ENCODE measurements at places on chromosomes 12 and 14.

GRCh38 chr12:66999141-66999540 is 270.0 kb upstream of the CAND1 start:
- no peak for DNase-seq

DNA sequence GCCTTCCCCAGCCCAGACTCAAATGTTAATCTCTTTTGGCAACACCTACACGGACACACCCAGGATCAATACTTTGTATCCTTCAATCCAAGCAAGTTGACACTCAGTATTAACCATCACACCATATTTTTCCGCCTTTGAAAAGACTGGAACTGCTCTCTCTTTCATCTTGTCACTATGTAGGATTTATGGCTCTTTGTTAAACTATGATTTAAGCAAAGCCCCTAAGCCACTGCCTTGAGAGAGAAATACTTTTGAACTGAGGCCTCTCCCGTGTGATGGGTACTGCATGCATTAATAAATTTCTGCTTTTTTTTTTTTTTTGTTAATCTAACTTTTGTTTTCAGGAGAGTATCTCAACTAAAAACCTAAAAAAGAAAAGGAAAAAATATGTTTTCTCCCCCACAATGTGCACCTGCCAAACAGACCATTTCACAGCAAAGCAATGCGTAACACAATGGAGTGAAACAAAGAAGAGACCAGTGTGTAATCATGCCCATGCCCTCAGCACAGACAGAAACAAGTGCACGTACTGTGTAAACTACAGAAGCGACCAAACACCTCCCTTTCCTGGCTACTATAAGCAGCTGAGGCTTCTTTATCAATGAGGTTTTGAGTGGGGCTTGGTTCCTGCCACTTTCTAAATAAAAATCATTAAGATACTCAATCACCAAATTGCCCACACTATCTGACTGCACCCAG is 28.3 kb upstream of the ETFBKMT start:
- no peak for DNase-seq

DNA sequence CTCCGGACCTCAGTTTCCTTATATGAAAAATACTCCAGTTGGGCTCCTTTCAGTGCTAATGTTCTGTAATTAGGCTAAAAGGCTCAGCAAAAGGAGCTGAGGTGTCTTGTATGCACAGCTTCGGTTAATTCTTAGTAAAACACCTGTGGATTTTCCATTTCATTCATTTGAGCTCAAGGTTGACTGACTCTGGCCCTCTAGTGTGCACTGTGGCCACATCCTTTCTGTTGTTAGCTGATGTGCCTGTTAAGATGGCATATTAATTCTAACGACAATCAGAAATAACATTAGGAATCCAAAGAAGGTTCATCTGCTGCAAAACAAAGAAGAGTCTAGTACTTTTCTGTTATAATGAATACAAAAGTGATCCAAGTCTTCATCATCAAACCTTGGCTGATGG is 45.6 kb downstream of the UNC79 start:
- no peak for DNase-seq

DNA sequence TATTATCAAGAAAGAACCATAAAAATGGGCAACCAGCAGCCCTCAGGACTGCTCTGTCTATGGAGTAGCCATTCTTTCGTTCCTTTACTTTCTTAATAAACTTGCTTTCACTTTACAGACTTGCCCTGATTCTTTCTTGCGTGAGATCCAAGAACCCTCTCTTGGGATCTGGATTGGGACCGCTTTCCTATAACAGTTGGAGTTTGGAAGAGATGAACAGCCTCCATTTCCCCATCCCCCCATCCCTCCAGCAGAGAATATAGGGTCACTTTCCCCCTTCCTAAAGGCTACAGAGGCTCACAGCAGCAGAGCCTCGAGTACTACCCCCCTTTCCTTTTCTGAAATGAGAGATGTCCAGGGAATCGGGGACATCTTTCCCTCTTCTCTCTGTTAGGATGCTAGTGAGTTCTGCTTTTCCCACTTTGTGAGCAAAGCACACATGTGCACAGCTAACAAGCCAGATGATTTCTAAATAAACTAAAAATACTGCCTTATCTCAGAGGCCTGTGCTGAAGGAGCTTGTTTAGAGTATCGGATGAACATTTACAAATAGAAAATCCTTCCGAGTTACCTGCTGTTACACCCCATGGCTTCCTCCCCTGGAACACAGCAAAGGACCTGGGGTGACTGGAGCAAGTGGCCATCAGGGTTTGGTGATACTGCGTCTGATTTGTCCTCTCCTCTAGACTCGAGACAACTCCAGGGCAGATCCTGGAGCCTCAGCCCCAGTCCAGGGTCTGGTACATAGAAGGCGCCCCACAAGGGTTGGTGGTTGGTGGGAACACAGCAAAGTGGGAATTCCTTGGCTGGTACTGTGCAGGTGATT is 144.2 kb downstream of the SLC38A6 start:
- no peak for DNase-seq

DNA sequence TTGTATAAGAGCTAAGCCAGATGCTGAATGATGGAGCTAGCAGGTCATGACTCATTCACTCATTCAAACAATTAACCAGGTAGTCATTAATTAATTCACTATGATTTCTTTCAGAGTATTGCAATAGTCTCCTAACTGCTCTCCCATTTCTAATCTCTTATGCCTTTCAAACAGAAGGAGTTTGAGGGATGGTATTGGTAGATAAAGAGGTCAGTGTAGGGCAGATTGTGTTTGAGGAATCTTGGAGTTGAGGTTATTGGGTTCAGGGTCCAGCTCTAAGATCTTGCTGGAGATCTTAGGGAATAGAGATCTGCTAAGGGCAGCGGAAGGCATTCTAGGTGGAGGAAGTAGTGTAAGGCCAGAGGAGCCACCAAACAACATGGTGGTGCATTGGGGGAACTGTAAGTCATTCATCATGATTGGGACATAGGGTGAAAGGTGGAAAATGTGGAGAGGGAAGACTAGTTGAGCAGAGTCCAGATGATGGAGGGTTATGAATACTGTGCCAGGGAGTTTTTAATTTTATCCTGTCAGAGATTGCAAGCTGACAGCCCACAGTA is 11.7 kb downstream of the DGKA start:
- DNase-seq: no peak

GRCh38 chr12:15555446-15555845 is 233.1 kb downstream of the PTPRO start:
- DNase-seq: peak; percentile 76

DNA sequence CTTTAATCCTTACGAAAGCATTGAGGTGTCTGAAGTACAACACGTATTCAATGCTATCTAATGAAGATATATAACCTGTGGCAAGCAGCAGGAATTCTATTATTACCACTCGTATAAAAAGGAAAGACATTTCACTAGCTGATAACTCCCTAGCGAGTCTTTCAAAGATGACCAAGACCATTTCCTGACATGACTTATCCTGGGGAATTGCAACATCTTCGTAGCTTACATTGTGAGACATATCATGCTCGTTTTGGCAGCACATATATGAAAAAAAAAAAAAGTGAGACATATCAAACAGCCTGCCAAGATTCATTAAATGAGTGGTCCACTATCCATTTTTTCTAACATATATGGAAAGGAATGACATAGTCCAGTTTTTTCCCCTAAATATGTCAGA is 337.0 kb downstream of the FSCB start:
- peak; percentile 19 for DNase-seq

- DNase-seq: peak; percentile 43
These were observed 322.8 kb upstream of the PRICKLE1 start for GRCh38 chr12:42912367-42912766.

DNA sequence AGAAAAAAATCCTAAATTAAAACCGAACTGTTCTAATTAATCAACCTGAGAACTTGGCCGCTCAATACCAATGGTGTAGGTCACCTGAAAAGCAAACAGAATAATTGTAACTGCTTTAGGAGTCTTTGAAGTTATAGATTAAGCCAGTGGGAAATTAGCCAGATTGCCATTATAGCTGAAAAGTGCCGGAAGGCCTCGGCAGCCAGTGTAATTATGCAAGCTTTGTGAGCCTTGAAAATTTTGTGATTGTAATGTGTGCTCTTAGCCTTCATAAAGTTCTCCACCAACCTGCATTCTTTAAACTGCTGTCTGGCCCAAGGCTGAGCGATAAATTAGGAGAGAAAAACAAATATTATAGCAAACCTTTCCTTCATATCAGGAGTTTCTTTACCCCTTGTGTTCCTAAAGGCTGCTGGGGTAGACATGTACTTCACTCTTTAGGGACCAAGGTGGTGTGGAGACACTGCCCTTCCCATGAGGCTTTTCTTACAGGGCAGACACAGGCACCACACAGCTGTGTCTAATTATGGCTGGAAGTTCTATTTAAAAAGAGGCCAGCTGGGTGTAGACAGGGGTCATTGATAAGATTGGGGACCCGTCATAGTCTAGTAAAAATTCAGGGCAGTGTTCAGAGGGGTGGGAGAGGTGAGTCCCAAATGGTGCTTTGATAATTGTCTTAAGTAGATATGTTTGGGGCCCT is 991.2 kb downstream of the FLRT2 start:
- DNase-seq: no peak

- no peak for DNase-seq
These were observed 96.2 kb upstream of the NAP1L1 start for GRCh38 chr12:76180401-76181277.

- DNase-seq: peak; percentile 86
These were observed 192.4 kb upstream of the SLC16A7 start for GRCh38 chr12:59403259-59403932.

- DNase-seq: no peak
These were observed 9.5 kb upstream of the KRT7 start for GRCh38 chr12:52223406-52224039.

- no peak for DNase-seq
These were observed 22.3 kb downstream of the HOXC4 start for GRCh38 chr12:54075974-54076373.

DNA sequence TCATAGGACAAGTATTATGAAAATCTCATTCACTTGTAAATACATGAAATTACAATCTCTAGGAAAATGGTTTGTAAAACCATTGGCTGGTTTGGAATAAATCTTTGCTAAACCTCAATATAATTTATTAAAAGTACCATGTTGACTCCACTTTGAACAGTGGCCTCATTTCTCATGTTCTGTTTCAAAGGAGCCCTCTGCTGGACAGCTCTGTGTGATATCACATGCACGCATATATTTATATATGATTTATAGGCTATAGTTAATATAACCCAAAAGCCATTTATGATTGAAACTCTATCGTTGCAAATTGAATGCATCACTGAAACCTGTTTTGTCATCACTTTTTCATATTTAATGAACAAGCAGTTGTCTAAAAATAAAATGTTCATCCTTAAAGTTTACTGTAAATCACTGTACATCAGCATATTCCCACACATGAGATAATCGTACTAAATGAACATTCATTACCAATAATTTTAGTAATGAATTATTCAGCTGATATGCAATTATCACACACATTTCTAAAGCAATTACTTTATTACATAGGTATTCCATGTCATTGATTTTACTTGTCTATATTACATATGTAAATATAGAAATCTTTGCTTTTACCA is 493.8 kb downstream of the NPAS3 start:
- DNase-seq: peak; percentile 61

- DNase-seq: no peak
These were observed 33.8 kb downstream of the RPAP3 start for GRCh38 chr12:47672068-47672467.

- no peak for DNase-seq
These were observed 41.7 kb upstream of the TSPAN11 start for GRCh38 chr12:30884799-30885198.

- no peak for DNase-seq
These were observed 60.7 kb downstream of the GALNT8 start for GRCh38 chr12:4780641-4781611.

DNA sequence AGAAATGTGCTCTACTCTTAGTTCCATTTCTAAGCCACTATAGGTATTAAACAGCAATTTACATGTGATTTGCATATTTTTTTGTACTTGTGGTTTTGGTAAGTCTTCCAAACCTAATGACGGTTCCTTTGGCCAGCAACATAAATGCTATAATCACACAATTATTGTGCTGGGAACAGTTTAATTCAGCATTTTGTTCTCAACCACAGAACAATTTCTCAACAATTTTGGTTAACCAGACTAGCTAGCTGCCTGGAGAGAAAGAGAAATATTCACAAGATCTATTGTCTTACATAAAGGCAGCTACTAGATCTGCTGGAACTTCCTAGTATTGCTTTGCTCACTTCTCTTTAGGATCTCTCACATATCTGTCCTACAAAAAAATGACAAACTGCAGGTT is 265.3 kb downstream of the SOX5 start:
- DNase-seq: no peak

- no peak for DNase-seq
These were observed 5.0 kb upstream of the FBRSL1 start for GRCh38 chr12:132484891-132485441.

- DNase-seq: no peak
These were observed 401.3 kb downstream of the FUT8 start for GRCh38 chr14:65813760-65814384.

GRCh38 chr14:67941456-67942018 is 122.0 kb downstream of the RAD51B start:
- DNase-seq: no peak

GRCh38 chr14:91310606-91311283 is 66.2 kb upstream of the GPR68 start:
- no peak for DNase-seq

DNA sequence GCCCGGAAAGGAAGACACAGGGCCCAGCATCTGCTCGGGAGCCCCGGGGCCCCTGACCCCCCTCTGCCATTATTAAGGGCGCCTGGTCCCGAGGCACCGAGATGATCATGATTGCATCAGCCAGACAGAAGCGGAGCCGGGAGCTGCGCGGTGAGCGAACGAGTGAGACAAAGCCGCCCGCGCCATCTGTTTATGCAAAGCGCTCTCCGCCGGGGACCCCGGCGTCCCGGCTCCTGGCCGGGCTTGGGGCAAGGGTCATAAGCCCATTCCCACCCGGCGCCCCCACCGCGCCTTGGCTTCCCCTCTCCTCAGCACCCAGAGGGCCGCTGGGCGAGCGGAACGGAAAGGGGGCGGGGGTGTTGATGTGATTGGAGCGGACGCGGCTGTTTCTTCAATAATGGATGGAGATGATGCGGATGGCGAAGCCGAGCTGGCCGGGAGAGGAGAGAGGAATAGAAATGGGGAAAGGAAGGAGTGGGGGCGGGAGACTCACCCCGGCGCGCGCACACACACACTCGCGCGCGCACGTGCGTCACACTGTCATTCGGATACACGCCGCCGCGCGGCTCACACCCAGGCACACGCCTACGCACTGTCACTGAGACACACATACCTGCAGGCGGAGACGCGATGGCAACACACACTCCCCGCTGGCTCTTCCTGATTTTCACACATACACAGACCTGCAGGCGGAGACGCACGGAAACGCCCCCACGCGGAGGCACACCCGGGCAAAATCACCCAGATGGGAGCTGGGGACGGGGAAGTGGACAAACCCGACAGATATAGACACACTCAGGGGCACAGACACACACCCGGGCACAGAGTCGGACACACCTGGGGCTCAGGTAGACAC is 10.7 kb downstream of the STAC3 start:
- peak; percentile 75 for DNase-seq

GRCh38 chr14:54104601-54105145 is 148.0 kb upstream of the BMP4 start:
- no peak for DNase-seq

All from fibroblast of skin of scalp (primary cell).